ENCODE measurements at places on chromosomes 1 and 21.

GRCh38 chr1:171179318-171180227 is 5.5 kb upstream of the FMO2 start:
- no peak for DNase-seq

DNA sequence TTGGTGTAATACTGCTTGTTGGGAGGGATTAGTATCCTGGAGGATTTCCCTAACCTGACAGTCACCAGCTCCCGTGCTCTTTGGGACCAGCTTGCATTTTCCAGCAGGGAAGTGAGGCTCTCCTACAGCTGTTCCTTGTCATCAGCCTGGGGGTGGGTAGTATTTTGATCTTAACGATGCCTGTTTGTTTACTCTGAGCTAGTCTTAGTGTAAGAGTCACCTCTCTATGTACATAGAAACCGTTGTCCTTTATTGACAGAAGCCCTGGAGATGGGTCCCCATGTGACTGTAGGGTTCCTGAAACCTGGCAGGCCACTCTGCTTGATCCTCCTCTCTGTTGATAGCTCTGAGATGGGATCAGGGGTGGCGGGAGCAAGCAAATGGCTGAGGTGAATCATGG is 58.0 kb downstream of the ACP6 start:
- no peak for DNase-seq

GRCh38 chr1:243520831-243521230 is 265.0 kb downstream of the SDCCAG8 start:
- no peak for DNase-seq

DNA sequence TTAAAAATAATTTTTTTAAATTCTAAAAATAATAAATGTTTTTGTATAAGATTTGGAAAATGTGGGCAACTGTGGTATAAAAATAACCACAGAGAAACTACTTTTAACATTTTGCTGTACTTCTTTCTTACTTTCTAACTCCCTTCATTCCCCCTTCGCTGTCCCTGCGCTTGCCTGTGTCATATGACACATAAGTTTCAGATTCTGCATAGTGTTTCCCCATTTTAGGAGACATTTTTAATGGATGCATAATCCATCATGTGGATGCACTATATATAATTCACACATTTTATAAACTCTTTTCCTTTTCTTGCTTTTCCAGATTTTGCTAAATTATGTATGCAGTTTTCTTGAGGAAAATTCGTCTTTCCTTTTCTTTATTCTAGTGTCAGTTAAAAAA is 16.3 kb downstream of the ATG4C start:
- no peak for DNase-seq

DNA sequence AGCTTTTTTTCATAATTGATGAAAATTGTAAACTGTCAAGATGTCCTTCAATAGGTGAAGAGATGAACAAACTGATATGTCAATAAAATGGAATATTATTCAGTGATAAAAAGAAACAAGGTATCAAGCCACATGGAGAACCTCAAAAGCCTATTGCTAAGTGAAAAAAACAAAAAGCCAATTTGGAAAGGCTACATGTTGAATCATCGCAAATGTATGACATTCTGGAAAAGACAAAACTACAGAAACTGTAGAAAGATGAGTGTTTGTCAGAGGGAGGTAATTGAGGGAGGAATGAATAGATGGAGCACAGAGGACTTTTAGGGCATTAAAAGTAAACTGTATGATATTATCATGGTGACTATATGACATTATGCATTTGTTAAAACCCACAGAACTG is 34.5 kb upstream of the USP25 start:
- DNase-seq = no peak

- no peak for DNase-seq
These were observed at the start of gene UAP1 for GRCh38 chr1:162561616-162562469. UAP1 (plus strand) TSS chr1:162561722; CDS start chr1:162566069, 4,347 bp downstream.

DNA sequence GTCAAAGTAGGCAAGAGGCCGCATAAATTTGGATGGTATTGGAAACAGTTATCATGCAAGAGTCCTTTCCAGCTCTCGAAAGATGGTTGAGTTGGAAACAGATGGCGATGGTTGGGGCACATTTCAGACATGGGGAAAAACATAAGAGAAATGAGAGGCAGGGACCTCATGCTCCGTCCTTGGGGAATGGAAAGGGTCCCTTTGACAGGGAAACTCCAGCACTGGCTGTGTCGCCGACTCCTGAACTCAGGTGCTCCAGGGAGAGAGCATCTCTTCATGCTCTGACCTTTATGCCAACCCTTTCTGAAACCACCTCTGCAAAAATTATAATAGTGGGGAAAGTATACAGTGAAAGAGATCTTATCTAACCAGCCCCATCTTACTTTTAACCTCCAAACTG is 36.8 kb upstream of the COL6A2 start:
- DNase-seq = no peak

GRCh38 chr1:68723791-68724190 is 226.9 kb upstream of the DEPDC1 start:
- no peak for DNase-seq

GRCh38 chr1:8571200-8571984 is 246.0 kb downstream of the RERE start:
- DNase-seq = no peak

DNA sequence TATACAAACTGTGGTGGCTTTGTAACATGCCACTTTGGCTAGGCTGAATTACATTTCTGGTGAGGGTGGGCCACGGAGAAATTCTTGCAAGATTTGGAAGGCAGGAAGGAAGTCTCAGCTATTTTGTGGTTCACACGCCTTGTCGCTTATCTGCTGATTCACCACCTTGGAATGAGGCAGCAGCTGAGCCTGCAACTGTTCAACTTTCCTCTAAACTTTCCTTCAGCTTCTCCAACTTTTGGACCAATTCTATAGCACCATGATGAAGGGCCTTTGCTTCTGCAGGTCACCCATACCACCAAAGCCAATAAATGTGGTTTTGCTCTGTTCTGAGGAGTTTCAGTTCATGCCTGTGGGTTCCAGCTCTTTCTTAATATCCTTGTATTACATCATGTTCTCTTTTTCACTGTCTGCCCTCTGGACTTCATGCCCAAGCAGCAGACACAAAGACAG is 337.6 kb upstream of the SNX7 start:
- peak; percentile 95 for DNase-seq

GRCh38 chr21:40118527-40118926 is 251.3 kb downstream of the PCP4 start:
- no peak for DNase-seq

DNA sequence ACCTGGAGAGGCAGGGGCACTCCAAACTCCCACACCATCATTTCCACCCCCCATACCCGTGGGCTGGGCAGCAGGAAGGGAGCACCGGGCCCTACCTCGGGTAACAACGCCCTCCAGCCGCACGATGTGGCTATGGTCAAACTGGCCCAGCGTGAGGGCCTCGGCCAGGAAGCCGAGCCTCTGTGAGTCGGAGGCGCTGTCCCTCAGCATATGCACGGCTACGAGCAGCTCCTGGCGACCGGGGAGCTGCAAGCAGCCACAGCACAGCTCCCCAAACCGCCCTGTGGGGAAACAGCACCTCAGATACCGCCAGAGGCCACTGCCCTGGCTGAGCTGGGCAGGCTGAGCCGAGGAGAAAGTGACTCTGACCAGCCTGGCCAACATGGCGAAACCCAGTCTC is 29.2 kb downstream of the CDCA8 start:
- no peak for DNase-seq

GRCh38 chr1:23964790-23965740 is 5.4 kb downstream of the PNRC2 start:
- peak; percentile 88 for DNase-seq

- DNase-seq = no peak
These were observed 21.4 kb upstream of the LSM10 start for GRCh38 chr1:36419140-36419539.

DNA sequence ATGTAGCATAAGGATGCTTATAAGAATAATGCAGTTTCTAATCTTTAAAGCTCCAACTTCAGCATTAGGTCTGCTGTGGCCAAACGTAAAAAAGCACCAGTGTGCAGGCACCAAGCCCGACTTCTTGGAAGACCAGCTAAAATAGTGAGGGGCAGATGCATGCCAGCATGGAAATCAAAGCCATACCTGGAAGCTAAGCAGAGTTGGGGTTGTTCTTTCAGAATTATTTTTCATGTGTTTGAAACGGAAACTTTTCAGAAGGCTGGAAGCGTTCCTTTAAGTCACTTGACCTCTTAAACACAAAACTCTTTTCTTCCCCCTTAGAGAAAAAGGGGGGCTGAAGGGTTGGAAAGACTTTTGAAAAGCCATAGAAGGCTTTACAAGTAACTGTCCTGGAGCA is 329.2 kb upstream of the C1orf87 start:
- DNase-seq = no peak

- DNase-seq = no peak
These were observed 136.2 kb downstream of the NTNG1 start for GRCh38 chr1:107277022-107277421.

- no peak for DNase-seq
These were observed 27.7 kb upstream of the SPSB1 start for GRCh38 chr1:9265037-9265436.

DNA sequence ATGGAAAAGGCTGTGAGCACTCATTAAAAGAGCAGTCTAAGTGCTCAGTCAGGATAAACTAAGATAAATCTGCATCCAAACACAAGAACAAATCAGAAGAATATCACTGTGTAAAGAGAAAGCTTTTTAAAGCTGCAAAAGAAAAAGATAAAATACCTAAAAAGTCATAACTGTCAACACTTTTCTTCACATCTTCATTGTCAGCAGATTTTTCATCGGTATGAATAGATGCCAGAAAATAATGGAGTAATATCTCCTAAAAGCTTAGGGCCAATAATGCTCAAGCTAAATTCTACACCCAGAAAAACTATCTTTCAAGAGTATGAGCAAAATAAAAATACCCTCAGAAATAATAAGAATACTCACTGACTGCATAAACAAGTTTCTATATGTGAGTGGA is 54.0 kb upstream of the PALMD start:
- no peak for DNase-seq

DNA sequence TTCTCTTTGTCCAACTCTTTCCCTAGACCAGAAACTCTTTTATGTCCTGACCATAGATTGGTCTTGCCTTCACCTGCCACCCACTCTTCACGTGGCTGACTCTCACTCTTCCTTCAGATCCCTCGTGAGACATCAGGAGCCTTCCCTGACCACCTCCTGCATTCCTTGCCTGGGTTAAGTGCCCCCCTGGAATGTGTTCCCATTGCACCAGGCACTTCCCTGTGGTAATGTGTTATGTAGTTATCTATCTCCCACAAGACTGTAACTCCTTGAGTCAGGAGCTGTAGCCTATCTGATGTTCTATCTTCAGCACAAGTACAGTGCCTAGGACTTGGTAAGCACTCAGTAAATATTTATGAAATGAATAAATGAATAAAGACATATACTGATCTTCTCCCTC is 111.2 kb upstream of the CTTNBP2NL start:
- no peak for DNase-seq

- no peak for DNase-seq
These were observed 81.4 kb upstream of the ZNF326 start for GRCh38 chr1:89913353-89914095.

DNA sequence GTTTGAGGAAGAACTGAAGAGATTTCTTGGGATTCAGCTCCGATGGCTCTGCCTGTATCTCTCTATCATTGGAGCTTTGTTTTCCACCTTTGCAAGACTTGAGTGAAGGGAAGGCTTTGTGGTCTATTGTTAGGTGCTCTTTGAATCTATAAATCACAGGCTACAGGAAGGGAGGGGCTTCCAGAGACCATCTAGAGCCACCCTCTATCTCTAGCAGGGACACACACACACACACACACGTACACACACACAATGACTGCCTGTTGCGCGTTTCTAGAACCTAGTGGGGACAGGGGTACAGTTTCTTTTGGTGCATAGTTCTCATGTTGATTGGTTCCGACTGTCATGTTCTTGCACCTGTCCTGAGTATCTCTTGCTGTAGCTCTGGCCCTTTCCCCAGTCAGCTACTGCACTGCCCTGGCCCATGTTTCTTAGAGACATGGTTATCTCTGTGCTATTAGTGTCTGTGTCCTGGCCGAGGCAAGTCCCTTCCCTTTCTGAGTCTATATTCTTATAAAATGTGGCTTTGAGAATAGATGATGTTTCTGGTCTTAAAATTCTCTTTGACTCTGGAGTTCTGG is 60.7 kb downstream of the MAN1C1 start:
- DNase-seq = no peak

DNA sequence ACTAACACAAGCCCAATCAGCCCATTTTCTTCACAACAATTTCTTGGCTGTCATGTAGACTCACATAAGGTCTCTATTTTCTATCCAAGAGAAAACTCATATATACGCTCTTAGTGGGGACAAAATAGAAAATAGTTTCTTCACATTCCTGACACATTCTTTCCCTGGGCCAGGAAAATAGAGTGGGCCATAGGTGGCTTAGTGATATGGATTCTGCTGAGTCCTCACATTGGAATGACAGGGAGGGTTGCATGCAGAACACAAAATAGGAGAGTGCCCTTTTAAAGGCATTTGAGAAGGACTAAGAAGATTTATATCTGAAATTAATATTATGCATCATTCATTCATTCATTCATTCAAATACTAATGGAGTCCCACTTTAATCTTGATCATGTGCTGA is 207.7 kb downstream of the LYPLAL1 start:
- no peak for DNase-seq

- no peak for DNase-seq
These were observed 3.0 kb downstream of the EPS8L3 start for GRCh38 chr1:109760581-109761226.

DNA sequence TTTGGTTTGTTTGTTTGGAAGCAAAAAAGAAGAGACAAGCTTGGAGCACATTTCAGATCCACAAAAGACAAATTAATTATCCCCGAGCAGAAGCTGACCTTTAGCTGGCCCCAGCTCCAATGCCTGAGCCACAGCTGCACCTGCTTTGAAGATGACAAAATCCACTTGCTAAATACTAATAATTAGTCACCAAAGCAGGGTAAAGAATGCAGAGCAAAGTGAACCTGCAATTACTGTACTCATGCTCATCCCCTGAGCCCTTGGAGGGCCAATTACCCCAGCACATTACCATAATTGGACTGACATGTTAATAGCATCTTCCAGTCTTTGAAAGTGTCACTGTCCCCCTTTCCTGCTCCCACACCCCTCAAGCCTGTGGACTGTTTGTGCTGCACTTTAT is 38.2 kb upstream of the KCND3 start:
- DNase-seq = no peak

DNA sequence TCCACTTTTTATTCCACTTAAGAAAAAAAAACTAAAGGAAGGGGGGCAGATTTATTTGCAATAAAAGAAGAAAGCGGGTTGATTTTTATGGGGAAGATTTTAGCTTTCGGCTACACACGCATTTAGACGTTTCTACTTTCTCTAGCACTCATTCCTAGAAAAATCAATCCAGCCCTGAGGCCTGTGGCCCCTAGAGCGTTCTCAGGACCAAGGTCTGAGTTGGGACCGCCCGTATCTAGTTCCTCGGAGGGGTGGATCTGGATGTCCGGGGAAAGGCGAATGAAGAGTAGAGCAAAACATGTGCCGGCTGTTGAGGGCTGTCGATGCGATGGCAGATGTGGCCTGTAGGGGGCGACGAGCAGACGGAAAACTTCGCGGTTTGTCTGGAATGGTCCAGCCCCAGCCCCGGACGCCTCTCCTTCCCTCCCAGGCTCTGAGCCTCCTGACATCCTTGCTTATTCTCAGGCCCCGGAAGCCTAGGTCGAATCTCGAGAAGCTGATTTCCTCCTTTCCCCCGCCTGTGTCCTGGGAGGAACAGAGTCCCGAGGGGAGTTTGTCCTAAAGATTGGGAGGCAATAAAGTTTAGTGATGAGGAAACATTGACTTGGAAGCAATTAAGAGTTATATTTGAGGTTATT is 5.2 kb downstream of the FOXD3 start:
- no peak for DNase-seq

- DNase-seq = no peak
These were observed 31.5 kb upstream of the LHX4 start for GRCh38 chr1:180198611-180199010.

Measured in GF-D8 (cell line).